A549 treated with DMSO at 1 μM for 4 hours (cell line): ENCODE measurements at places on chromosomes 1 and 21. TPM values are rescaled to one million over a fixed set of nuclear protein-coding genes. Genes with fewer than 3 reads are reported as not detected.

PTCH2 gene
- total RNA-seq, result 0.08 to 0.28 TPM (median 0.23 TPM) in 5 replicates

ADGRL4 gene
- not detected in 5 replicates for total RNA-seq

RGS1 gene
- total RNA-seq, result not detected in 5 replicates

NUF2 gene
- total RNA-seq, result 24.1 to 31.6 TPM (median 28.7 TPM) in 5 replicates

ST6GALNAC3 gene
- total RNA-seq, result 0.31 to 1.2 TPM (median 0.63 TPM) in 5 replicates
